Glomerular endothelial cell (primary cell): ENCODE measurements at places on chromosomes 7 and 10. TPM values are rescaled to one million over a fixed set of nuclear protein-coding genes. Genes with fewer than 3 reads are reported as not detected.

GPC2 gene
- total RNA-seq = 3.2 and 6.8 TPM in 2 replicates

AS3MT gene
- 0.58 and 0.82 TPM in 2 replicates for total RNA-seq

ANKRD61 gene
- not detected in 2 replicates for total RNA-seq

ERVW-1 gene
- total RNA-seq = not detected in 2 replicates

PRF1 gene
- total RNA-seq = not detected in 2 replicates

MUC3A gene
- total RNA-seq = not detected in 2 replicates

ENTPD1 gene
- total RNA-seq = 12.4 and 30.3 TPM in 2 replicates

FMC1 gene
- total RNA-seq = 7.5 and 13.2 TPM in 2 replicates

NKX1-2 gene
- not detected in 2 replicates for total RNA-seq

OR9A2 gene
- 0.18 TPM in 1 of 2 replicates, not detected in the other for total RNA-seq

STEAP4 gene
- total RNA-seq = not detected in 2 replicates

COL28A1 gene
- not detected in 2 replicates for total RNA-seq

FAM20C gene
- total RNA-seq = 18.5 and 38.1 TPM in 2 replicates

SRGN gene
- 380 and 694 TPM in 2 replicates for total RNA-seq

LRRC4 gene
- 0.10 and 1.3 TPM in 2 replicates for total RNA-seq

PRRT4 gene
- total RNA-seq = 0.35 TPM in 1 of 2 replicates, not detected in the other

VSIR gene
- 14.9 and 53.8 TPM in 2 replicates for total RNA-seq

MYOZ1 gene
- total RNA-seq = not detected in 2 replicates

FAM25C gene
- total RNA-seq = not detected in 2 replicates

ANKRD2 gene
- 0.24 TPM in 1 of 2 replicates, not detected in the other for total RNA-seq

FLNC gene
- total RNA-seq = 131 and 170 TPM in 2 replicates

NPSR1 gene
- not detected in 2 replicates for total RNA-seq

SOSTDC1 gene
- total RNA-seq = not detected in 2 replicates

MEST gene
- total RNA-seq = 15.3 and 52.6 TPM in 2 replicates

KIF20B gene
- 4.2 and 6.9 TPM in 2 replicates for total RNA-seq

VIPR2 gene
- total RNA-seq = not detected in 2 replicates

LIPF gene
- total RNA-seq = 0.18 TPM in 1 of 2 replicates, not detected in the other

EPHB6 gene
- 3.5 and 3.8 TPM in 2 replicates for total RNA-seq

ZP3 gene
- total RNA-seq = 1.1 and 4.0 TPM in 2 replicates

VWDE gene
- total RNA-seq = 0.35 TPM in 1 of 2 replicates, not detected in the other

RASSF4 gene
- total RNA-seq = 8.9 and 20.4 TPM in 2 replicates

IDI2 gene
- total RNA-seq = not detected in 2 replicates

MEOX2 gene
- 0.68 and 1.3 TPM in 2 replicates for total RNA-seq

SLC29A3 gene
- 3.1 and 6.2 TPM in 2 replicates for total RNA-seq

FAM237B gene
- not detected in 2 replicates for total RNA-seq

PNLIPRP1 gene
- total RNA-seq = not detected in 2 replicates

HECW1 gene
- total RNA-seq = not detected in 2 replicates

GIMAP1 gene
- 6.5 and 12.1 TPM in 2 replicates for total RNA-seq

ANKIB1 gene
- total RNA-seq = 25.0 and 43.3 TPM in 2 replicates

TCAF2 gene
- 18.5 and 26.6 TPM in 2 replicates for total RNA-seq

OSBPL3 gene
- total RNA-seq = 21.1 and 22.5 TPM in 2 replicates

GPR37 gene
- total RNA-seq = 1.2 and 2.2 TPM in 2 replicates

GRM3 gene
- not detected in 2 replicates for total RNA-seq

ANXA8 gene
- 0.12 TPM in 1 of 2 replicates, not detected in the other for total RNA-seq
